ENCODE measurements at places on chromosomes 3 and 15.

DNA sequence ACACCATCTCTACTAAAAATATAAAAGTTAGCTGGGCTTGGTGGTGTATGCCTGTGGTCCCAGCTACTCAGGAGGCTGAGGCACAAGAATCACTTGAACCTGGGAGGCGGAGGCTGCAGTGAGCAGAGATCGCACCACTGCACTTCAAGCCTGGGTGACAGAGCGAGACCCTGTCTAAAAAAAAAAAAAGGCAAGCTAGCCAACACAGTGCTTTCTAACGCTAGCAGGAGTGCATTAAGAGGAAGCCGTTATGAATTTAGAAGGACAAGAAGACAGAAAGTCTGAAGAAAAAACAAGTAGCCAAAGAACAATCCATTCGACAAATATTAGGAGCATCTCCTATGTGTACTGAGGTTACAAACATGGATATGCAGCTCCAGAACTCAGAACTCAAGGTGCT lies 28.6 kb downstream of the BHLHE40 start:
- no peak for DNase-seq

DNA sequence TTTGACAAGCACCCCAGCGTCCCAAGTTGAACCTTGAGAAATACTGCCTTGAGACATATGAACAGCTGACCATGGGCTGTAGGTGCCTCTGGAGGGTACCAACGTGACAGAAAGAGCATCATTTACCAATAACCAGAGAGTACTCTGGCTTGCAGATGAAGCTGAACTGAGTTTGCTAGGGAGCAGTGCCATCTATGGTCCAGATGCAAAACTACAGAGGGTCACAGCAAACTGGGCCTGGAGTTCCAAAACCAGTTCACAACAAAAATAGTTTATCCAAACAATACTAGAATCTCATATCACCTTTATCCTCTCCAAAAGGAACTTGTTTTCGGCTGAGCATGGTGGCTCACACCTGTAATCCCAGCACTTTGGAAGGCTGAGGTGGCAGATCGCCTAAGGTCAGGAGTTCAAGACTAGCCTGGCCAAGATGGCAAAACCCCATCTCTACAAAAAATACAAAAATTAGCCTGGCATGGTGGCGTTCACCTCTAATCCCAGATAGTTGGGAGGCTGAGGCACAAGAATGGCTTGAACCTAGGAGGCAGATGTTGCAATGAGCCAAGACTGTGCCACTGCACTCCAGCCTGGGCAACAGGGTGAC lies 69.3 kb downstream of the CHAC1 start:
- peak; percentile 41 for DNase-seq

DNA sequence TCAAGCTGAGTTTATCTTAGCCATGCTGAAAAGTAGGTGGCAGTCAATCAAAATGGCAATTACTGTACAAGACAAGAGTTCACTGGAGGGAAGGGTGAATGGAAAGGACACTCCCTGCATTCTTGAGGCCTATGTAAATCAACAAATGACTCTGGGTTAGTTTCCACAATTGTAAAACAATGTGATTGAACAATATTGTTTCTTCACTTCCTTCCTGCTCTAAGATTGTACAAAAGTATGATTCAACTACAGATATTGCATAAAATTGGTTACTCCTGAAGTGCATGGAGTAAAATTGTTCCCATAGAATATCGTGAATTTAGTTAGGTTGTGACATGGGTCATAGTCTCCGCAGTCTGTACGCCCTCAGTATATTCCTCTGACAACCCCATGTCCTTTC lies 277.6 kb downstream of the LPP start:
- DNase-seq, result no peak

GRCh38 chr3:140216249-140216648 lies 281.3 kb downstream of the CLSTN2 start:
- DNase-seq, result no peak

GRCh38 chr3:70813311-70813710 lies 500.9 kb upstream of the MDFIC2 start:
- DNase-seq, result no peak

DNA sequence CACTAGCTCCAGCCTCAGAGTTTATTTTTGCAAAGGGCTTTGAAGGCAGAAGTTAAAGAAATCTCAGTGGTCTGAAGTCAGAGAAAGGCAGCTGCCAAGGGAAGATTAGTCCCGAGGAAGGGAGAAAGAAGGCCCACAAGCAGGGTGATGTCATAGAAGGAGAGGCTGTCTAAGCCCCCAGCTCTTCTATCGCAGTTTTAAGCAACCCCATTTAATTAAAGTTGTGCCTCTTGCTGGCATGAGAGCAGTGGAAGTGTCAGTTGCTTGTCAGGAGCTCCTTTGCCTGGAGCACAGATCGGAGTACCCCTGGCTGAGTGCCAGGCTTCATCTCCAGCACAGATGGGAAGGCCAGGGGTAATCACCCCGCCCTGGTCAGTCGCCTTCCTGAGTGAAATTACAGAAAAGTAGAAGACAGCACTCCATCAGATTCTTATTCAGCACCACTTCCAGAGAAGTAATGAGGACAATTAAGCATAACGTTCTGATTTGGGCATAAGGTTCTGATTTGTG lies 530.7 kb downstream of the EPHB1 start:
- DNase-seq, result no peak

- no peak for DNase-seq
Measured at GRCh38 chr3:153242896-153243295, 80.9 kb downstream of the RAP2B start.

GRCh38 chr15:77243716-77244401 lies 172.9 kb upstream of the TSPAN3 start:
- DNase-seq, result no peak

GRCh38 chr15:101269479-101270223 lies 7.6 kb downstream of the SELENOS start:
- no peak for DNase-seq

DNA sequence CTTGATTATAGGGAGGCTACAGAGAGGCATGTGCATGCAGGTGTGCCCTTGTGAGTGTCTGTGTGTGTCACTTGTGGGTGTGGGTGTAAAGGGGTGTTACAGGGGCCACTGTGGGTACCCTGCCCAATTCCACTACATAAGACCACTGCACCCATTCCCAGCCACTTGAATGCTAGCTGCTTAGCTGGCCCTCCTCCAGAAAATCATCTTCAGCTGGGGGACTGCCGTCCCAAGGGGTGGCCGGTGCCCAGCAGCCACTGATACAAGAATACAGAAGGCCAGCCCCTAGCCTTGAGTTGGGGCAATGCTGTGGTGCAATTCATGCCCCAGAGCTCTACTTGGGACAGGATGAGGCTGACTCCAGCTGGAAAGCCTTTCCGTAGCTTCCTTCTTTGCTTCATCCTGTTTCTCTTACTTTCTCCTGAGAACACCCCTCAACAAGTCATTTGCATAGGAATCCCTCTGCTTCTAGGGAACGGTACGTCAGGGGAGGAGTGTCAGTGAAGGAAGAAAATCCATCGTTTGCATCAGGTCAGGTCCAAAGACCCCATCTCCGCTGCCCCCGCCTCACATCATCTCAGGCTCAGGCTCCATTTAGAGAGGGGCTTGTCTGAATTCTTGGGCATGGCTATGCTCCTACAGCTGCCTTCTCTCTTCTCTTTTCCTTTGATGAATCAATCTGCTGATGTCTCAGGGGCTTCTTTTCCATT lies 72.0 kb downstream of the SCN5A start:
- no peak for DNase-seq

DNA sequence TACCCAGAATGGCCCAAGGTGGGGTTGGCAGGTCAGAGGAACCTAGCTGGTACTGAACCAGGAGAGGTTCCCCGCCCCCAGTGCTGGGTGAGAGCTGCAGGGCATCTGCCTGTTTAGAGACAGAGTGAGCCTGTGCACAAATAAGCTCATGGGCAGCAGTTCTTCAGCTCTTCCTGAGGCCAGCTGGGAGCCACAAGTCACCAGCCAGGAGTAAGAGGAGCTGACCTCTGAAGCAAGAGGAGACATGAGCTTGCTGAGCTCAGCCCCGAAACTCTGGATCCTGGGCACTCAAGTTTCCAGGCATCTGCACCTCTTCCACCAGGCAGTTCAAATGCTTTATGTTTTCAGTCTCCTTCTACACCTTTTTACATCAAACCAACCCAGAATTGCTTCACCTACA lies 2.1 kb downstream of the RTP2 start:
- DNase-seq, result no peak

DNA sequence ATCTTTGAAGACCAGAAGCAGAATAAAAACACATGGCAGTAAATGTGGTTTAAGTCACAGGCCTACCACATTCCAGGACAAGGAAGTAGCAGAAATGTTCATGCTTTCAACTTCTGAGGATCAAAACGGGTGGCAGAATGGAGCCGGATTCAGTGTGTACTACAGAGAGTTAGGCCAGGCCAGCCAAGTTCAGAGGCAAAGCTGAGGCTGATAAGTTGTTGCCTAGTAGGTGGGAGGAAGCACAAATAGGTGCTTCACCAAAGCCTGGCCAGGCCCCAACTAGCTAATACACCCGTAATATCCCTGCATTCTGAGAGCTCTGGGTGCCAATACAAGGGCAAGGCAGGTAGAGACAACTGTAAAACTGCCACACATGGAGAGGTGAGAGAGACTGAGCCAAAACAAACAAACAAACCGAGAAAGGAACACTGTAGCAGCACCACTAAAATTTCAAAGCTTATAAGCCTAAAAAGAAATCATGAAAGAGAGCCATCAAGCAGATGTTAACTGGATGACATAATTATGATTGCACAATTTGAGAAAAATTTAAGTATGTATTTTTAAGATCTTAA lies 156.4 kb upstream of the CBLB start:
- DNase-seq, result no peak

DNA sequence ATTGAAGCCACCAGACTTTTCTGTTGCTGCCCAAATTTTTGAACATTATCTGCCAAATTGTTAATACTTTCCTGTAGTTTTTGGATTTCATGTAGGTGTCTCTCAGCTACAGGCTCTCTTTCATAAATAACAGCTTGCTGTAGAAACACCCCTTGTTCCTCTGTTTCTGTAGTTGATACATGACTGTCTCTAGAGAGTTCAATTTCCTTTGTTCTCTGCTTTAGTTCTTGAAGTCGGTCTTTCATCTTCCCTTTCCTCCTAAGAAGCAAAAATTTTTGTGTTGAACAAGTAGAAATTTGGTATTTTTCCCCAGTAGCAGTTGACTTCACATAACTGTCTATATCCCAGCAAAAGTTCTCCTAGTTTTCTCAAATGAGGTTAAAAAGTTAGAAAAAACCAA lies 13.4 kb downstream of the STX19 start:
- no peak for DNase-seq

DNA sequence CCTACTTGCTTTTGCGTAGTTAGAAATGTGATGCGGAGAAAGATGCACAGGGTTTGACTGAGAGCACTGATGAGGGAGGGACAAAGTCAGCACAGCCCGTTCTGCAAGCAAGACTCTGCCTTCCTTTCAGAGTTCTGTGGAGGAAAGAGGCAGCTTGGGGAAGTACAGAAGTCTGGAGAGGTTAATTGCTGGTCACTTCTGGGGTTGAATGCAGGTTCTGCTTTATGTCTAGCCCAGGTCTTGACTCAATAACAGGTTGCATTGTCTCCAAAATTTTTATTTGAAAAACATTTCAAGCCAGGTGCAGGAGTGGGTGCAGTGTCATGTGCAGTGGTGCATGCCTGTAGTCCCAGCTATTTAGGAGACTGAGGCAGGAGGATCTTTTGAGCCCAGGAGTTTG lies 461.7 kb downstream of the NR2F2 start:
- no peak for DNase-seq

DNA sequence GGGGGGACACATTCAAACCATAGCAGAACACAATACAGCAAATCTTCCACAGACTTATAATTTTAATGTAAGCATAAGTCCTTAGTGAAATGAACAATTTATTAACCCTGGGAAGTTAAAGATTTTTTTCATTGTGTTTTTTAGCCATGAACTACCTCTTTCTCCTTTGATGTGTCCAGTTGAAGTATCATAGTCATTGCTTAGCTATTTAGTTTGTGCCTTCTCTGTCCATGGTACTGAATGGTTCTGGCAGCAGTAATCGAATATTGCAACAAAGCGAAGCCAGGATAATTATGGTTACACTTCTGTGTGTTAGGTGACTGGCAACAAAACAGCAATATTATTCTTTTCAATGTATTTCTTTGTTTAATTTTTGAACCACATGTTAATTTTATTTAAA lies 403.0 kb upstream of the ONECUT1 start:
- DNase-seq, result peak; percentile 5

DNA sequence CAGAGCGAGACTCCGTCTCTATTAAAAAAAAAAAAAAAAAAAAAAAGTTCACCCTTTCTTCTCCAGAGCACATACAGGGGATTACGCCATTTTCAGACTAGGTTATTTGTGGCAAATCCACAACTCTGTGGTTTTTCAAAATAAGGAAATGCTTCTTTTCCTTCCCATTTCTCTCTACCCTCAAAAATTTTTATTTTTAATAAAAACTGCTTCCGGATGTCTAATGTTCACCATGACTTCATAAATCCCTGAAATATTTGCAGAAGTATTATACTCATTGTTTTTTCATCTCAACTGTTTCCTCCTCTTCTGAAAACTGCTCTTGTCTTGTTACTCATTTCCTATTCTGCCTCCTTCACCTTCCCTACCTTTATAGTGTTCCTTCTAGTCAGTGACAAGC lies 45.0 kb upstream of the SLC12A8 start:
- no peak for DNase-seq

DNA sequence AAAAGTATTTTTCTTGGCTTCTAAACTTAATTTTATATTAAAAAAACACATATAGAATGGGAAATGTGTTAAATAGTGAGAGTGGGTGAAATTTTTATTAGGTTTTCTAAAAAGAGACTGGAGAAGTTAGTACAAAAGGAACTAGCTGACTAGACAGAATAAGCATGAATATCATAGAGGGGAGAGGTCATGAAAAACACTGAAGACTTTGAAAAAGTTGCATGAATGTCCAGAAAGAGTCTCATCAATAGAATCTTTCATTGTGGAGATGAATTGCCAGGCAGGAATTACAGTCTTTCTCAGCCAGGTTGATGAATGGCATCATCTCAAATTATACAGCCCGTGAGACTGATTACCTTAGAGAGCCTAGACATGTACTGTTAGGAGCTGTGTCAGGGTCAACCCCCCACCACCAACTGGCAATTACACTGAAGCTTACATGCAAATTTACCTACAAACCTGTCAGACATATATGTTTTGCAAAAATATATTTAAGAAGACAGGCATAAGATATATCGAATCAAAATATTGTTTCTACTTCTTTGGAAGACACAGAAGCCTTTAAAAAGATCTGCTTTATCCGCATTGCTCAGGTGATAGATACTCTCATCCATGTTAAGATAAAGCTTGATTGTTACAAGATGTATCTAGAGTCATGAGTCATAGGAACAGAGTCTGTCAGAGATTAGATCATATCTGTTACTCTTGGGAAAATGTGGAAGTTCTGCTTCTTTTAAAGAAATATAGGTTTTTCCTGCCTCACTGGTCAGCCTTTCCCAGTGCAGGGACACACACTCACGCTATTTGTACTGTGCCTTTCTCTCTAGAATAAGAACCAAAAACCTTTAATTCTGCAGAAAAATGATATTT lies 34.8 kb upstream of the PFN2 start:
- no peak for DNase-seq

DNA sequence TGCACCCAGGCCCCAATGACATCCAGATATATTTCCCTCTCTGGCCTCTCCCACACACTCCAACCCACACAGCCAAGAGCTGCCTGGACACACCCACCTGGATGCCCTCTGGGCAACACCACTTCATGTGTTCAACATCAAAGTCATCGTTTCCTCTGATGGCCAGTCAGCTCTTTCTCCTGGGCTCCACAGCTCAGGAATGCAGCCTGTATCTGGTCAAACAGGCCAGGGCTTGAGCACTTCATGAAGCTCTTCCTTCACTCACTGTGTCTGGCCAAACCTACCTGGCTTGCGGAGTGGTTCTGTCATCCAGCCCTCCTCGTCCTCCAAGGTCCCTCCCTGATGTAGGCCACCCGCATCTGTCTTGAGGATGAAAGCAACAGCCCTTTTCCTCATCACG lies 35.8 kb upstream of the SLC6A11 start:
- no peak for DNase-seq

- peak; percentile 58 for DNase-seq
Measured at GRCh38 chr3:179558742-179559364, 3.9 kb upstream of the ACTL6A start.

Measured in neural crest cell (in vitro differentiated cells).